ENCODE measurements at places on chromosomes 4 and X.

- DNase-seq = no peak
These were observed 39.3 kb downstream of the FAM199X start for GRCh38 chrX:104205548-104205947.

DNA sequence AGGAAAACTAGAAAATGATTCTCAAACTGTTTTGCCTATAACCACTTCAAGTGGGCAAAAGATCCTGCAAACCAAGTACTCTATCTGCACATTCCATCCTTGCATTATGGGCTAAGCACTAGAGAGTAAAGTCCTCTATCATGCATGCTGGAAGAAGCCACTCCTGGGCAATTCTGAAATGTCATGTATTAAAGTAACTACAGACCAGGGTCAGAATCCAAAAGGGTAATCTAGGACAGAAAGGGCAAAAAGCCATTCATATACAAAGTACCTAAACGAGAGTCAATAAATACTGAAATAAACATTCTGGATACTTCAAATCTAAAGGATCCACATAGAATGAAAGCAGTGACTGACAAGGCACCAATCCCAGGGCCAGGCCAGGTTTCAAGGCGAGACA lies 1.0 kb downstream of the SNX12 start:
- no peak for DNase-seq

GRCh38 chr4:82139287-82139686 lies 234.5 kb downstream of the HNRNPD start:
- DNase-seq = no peak

DNA sequence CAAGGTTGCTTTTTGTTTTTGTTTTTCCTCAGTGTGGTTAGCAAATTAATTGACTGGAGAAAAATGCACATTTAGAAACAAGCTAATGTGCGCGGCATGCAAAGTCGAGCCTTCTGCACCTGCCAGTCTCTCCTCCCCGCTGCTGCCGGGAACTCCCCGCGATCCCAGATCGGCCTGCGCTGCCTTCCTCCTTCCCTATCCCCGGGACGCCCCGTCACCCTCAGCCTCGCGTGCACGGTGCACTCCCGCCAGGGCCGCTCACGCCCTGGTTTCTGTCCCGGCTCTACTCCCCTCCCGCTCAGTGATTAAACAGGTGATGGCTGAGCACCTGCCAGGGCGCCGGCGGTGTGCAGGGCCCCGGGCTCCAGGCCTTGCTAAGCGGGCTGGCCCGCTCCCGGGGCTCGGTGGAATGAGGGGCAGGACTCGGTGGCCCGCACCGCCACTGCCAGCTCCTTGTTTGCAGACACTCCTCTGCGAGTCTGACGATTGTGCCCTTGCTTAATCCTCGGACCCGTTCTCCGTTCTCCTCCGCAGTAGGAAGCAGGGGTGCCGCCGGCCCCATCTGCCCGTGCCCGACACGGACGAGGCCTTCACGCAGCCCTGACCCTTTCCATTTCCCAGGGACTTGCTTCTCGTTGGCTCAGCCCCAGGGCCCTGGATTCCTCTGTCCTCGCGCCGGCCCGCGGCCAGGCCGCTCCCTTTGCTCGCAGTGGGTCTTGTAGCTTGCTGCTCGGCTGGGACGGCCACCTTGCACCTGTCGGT lies 143.4 kb downstream of the TRIML1 start:
- DNase-seq = no peak

DNA sequence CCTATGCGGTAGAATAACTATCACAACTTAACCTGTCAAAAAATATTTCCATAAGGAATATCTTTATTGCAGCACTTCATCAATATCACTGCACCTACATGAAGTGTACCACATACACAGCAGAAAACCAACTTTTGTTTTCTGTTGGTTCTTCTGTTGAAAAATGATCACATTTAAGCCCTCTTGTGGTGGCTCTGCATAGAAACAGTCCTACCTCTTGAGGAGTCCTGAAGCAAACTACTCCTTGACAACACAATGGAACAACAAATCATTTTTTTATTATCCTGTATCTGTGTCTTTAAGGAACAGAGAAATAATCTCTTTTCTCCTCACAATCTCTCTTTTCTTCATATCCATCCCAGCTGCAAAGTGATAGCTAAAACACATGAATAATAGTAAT lies 39.8 kb upstream of the ATOH1 start:
- no peak for DNase-seq

DNA sequence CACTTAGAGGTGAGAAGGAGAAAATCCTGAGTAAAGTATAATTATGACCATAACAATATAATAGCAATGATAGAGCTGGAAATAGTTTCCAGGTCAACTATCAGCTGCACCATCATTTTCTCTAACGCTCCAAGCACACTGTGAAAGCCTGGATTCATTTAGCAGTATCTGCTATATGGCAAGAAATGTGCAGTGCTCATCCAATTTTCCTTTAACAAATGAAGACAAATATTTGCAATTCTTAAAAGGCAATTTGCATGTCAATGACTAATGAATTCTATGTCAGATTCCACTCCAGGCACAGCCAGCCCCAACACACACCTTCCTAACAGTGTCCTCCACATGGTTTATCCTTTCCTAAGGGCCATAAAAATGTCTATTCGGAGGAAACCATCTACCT lies 12.7 kb downstream of the PRSS12 start:
- DNase-seq = no peak

- DNase-seq = no peak
These were observed 81.9 kb downstream of the VCX2 start for GRCh38 chrX:8089141-8089540.

GRCh38 chrX:148146121-148146520 lies 165.0 kb downstream of the FMR1NB start:
- DNase-seq = no peak
